Dermis blood vessel endothelial cell (primary cell): ENCODE measurements at places on chromosomes 7 and 10. TPM values are rescaled to one million over a fixed set of nuclear protein-coding genes. Genes with fewer than 3 reads are reported as not detected.
A peak's percentile ranks its signal among the peaks of the same experiment; 100 is the strongest.

GRCh38 chr10:126422567-126422966 is 34.3 kb upstream of the ADAM12 start:
- no peak for DNase-seq

GRCh38 chr7:19508821-19509220 is 200.0 kb downstream of the POLR1F start:
- no peak for DNase-seq

- no peak for DNase-seq
Measured at GRCh38 chr7:118777308-118777707, 552.8 kb downstream of the ANKRD7 start.

GRCh38 chr10:90787393-90788198 is 70.2 kb downstream of the HTR7 start:
- DNase-seq: peak; percentile 70

DNA sequence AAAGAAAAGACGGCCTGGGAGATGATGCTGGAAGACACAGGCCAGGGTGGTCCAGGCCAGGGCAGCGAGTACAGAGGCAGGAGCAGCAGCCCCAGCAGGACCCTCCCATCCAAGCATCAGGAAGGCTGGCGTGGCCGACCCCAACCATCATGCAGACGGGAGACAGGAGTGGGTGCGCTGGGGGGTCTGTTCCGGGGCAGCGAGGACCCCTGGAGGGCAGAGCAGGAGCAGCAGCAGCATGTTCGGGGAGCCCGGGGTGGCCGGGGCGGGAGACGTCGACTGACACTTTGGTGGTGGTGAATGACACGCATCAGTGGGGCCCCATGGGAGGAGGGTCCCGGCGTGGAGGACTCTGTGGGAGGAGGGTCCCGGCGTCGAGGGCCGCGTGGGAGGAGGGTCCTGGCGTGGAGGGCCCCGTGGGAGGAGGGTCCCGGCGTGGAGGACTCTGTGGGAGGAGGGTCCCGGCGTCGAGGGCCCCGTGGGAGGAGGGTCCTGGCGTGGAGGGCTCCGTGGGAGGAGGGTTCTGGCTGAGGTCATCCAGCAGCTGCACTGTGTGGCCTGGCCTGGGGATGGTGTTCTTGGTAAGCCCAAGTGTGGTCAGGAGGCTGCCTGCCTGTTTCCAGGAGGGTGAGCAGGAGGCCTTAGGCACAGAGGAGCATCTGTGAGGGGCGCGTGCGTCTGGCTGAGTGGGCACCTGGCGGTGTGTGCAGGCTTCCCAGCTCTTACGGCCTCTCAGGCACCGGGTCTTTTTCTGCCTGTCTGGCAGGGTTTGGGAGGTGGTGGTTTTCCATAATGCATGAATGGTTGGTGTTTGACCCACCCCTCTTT is 38.9 kb downstream of the FAM20C start:
- DNase-seq: no peak

DNA sequence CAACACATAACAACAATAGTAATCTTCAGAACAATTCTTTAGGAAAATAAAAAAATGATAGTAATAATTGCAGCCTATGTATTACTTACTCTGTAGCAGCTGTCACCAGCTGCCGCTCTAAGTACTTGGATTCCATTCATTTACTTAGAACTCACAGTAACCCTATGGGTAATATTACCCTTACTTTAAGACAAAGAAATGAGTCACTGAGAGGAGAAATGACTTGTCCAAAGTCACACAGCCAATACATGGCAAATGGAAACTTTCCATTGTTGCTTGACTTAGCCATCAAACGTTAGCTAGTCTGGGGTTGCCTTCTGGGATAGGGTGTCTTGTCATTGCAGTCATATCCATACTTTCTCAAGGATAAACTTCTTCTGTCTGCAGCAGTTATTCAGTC is 3.6 kb downstream of the CCNY start:
- peak; percentile 35 for DNase-seq

- DNase-seq: no peak
Measured at GRCh38 chr7:104836976-104837375, 177.0 kb upstream of the KMT2E start.

- DNase-seq: no peak
Measured at GRCh38 chr7:146359176-146359575, 242.6 kb downstream of the CNTNAP2 start.

DNA sequence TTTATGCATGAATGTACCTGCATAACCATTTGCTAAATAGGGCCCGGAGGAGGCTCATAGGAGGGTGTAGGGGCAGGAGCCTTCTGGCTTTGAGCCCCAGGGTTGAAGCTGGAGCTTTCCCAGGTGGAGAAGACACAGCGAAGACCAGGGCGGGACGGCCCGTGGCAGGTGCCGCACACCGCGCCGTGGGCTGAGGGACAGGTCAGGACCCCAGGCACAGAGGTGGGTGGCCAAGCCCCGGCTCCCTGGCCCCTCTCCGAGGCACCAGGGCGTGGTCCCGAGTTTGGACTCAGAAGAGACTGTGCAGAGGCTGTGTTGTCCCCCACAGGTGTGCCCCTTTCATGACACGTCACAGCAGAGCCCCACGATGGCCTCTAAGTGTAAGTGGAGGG is 56.5 kb downstream of the PWWP2B start:
- no peak for DNase-seq

DNA sequence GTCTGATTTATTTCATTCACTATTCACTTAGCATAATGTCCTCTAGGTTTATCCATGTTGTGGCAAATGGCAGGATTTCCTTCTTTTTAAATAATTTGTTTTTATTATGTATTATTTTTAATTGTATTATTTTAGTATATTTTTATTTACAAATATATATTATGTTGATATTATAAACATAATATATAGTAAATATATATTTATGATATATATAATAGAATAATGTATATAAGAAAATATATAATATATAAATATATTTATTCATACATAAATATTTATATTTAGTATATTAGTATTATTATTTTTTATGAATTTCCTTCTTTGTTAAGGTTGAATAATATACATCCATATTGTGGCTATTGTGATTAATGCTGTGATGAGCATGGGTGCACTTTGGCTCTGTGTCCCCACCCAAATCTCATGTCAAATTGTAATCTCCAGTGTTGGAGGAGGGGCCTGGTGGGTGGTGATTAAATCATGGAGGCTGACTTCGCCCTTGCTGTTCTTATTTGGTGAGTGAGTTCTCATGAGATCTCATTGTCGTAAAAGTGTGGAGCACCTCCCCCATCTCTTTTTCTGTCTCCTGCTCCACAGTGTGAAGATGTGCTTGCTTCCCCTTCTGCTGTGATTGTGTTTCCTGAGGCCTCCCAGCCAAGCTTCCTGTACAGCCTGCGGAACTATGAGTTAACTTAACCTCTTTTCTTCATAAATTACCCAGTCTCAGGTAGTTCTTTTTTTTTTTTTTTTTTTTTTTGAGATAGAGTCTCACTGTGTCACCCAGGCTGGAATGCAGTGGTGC is 52.3 kb upstream of the CYP2C18 start:
- DNase-seq: peak; percentile 32

DNA sequence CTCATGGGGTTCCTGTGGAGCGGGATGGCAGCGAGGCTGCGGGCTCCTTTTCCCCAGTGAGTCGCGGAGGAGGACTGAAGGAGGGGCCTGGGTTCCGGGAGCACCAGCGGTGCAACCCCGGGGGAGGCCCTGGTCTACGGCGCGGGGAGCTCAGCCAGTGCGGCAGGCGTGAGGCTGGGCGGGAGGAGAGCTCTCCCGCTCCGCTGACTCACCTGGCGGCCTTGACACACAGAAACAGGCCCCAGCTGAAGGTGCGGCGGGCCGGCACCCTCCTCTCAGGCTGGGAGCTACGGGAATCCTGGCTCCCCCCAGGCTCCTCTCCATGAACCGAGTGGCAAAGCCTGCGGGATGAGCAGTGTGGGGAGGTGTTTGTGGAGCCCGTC is 6.8 kb upstream of the NOM1 start:
- DNase-seq: no peak

GRCh38 chr10:66888237-66888636 is 37.6 kb upstream of the LRRTM3 start:
- no peak for DNase-seq

GRCh38 chr10:126240483-126240882 is 147.8 kb downstream of the ADAM12 start:
- no peak for DNase-seq

GRCh38 chr10:97217299-97217698 is 31.5 kb upstream of the SLIT1 start:
- no peak for DNase-seq

The TMEM225B gene
- 0.09 and 0.17 TPM in 2 replicates for total RNA-seq

The SCART1 gene
- 0.28 and 1.4 TPM in 2 replicates for total RNA-seq

The APBB1IP gene
- total RNA-seq: 0.05 and 0.17 TPM in 2 replicates

The NUTM2A gene
- total RNA-seq: 0.09 and 0.85 TPM in 2 replicates

The DGKI gene
- total RNA-seq: 2.7 and 3.9 TPM in 2 replicates
